ENCODE measurements at places on chromosomes 13 and 19.

- no peak for DNase-seq
Measured at GRCh38 chr19:45878043-45878794, 7.7 kb downstream of the IRF2BP1 start.

GRCh38 chr13:30798776-30799355, 63.5 kb downstream of the ALOX5AP start:
- DNase-seq, result no peak

- DNase-seq, result no peak
Measured at GRCh38 chr19:21680671-21681070, 86.7 kb downstream of the ZNF100 start.

- no peak for DNase-seq
Measured at GRCh38 chr13:44078806-44079376, 199.2 kb downstream of the LACC1 start.

GRCh38 chr19:56838909-56839651, 1.4 kb downstream of the PEG3 start:
- DNase-seq, result peak; percentile 99

DNA sequence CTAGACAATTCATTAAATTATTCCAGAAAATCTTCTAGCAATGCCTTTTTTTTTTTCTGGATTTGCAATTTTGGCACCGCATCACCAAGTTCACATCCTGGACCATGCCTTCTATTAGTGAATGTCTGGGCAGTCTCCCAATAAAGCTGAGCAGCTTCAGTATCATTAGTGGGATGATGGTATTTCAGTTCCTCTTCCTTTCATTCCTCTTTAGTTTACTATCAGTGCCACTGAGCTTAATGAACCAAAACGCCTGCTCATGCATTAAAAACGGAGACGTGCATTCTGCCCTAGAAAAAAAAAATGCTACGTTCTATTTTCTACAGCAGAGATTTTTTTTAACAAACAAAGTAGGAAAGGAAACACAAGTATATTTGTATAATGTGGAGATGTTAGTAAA, 343.0 kb downstream of the PCDH9 start:
- DNase-seq, result peak; percentile 22

GRCh38 chr19:10637894-10638293, 12.5 kb downstream of the SLC44A2 start:
- DNase-seq, result no peak

DNA sequence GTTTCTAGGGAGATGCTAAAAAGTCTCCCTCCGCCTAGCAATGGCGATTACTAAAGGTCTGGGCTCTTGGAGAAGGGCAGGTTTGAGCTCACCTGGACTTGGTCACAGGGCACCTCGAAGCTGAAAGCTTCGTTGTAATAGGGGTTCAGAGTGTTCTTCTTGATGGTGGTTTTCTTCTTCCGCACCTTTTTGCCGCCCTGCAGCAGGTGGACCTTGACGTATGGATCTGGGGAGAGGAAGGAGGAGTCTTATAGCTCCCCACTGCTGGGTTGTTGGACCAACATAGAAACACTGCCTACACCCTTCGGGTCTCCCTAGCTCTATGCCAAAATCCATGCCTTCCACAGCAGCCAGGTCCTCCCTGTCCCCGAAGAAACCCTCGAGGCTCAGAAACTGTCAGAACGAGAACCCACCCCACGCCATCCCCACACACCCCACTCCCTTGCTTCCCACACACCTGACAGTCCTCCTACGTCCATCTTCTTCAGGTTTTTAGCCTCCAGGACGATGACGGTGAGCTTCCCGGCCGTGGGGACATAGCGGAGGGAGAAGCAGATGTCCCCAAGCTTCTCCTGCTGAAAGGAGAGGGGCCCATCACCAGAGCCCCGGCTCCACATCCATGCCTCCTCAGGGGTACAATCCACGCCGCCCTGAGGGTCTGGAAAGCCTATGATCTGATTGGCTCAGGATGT, 5.5 kb downstream of the SYT5 start:
- DNase-seq, result no peak

GRCh38 chr19:17706750-17707181, 12.5 kb upstream of the MAP1S start:
- no peak for DNase-seq

DNA sequence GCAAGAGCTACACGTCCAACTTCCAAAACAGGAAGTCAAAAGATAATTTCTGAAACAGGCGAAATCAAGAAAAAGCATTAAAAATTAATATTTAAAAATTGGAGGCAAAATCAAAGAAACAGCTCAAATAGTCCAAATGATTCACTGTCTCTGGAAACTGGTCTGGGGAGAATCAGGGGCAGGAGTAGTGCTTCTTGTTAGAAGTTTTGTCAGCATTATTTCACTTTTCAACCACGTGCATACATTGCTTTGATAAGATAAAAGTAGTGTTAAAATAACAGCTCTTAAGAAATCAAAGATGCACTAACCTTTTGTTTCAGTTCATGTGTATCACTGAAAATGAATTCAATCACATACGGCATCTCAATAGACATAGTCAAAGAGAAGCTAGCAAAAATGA, 53.8 kb downstream of the PARP4 start:
- DNase-seq, result no peak

DNA sequence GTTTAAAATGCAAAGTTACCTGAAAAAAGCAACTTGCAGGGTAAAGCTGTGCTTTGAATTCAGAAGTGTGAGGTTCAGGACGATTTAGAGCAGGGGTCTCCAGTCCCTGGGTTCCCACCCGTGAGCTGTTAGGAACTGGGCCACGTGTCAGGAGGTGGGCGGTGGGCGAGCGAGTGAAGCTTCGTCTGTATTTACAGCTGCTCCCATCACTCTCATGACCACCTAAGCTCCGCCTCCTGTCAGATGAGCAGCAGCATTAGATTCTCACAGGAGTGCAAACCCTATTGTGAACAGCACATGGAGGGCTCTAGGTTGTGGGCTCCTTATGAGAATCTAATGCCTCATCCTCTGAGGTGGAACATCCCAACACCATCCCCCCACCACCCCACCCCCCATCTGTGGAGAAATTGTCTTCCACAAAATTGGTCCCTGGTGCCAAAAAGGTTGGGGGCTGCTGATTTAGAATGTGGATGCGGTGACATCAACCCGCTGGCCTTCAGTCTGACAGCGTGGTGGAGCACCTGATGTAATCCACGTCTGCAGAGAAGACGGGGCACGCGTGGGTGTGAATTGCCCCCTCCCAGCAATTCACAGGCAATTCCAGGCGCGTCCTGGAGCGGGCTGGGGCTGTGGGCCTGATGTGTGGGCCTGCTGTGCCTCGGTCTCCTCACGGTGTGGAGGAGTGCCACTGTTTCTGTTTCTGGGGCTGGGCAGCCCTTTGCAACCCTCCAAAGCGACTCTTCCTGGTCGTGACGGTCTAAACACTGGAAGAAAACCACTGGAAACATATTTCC, 214.0 kb upstream of the SOX1 start:
- DNase-seq, result no peak

GRCh38 chr19:48121909-48122371, 11.3 kb upstream of the PLA2G4C start:
- DNase-seq, result no peak

DNA sequence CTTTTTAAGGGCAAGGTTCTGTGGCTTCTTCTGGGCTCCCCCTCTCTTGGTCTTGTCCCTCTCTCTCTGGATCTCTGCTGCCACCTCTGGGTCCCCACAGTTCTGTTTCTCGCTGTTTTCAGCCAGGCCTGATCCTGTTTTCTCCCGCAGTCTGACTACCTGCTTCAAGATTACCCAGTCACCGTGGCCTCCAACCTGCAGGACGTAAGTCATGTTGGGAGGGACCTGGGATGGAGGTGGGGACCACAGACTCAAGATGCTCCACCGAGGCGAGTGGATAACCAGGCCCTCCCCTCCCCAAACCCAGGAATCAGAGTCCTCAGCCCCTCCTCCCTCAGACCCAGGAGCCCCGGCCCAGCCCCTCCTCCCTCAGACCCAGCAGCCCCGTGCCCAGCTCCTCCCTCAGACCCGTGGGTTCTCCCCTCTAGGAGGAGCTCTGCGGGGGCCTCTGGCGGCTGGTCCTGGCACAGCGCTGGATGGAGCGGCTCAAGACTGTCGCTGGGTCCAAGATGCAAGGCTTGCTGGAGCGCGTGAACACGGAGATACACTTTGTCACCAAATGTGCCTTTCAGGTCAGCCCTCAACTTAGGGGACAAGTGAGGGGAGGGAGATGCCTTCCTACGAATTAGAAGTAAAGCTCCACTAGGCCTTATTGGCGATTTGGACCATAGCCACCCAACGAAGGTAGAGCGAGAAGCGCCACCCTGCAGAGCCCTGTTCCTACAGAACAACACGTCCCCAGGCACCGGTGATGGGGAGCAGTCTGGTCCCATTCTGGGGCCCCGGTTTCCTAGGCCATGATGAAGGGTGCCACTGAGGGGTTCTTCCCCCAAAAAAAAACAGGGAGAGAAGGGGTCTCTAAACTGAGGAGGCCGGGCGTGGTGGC, 2.2 kb downstream of the FLT3LG start:
- no peak for DNase-seq

DNA sequence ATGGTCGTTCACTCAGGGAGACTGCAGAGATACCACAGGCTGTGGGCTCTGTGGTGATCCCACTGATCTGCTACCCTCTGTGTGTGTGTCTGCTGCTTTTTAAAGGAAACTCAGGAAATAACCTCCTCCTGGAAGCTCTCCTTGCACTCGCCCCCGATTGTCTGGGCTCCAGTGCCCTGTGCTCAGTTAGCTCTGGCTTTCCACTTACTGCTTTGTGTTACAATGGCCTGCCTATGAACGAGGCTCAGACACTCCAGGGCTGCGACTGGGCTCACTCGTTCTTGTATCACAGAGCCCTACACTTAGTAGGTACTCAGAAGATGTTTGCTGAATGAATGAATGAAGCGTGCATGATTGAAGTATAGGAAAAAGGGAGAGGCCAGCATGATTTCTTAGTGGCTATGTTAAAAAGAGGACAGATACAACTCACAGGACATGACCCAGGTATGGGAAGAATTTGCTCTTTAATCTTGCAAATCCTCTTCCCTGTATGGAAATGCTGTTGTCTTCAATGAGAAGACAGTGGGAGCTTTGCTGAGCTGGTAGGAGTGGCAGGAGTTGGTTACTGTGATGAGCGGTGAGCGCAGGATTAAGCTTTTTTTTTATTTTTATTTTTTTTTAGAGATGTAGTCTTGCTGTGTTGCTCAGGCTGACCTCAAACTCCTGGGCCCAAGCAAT, 26.4 kb downstream of the B3GLCT start:
- DNase-seq, result no peak

DNA sequence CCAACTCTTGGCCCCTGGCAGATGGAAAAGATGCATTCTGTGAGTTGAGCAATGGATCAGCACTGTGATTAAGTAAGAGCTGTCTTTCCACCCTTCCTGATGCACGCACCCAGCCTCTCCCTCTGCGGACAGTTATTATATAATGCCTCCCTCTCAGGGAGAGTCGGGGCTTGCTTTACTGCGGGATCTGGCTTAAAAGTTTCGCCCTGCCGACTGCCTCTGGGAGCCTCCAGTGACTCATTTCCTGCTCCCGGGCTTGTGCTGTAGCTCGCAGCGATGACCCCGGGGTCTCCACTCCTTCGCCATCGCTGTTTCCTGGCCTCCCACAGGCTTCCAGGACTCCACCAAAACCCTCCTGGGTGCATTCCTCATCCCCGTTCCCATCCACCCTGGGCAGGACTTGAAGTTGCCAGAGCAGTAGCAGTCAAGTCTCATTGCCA, 107.4 kb upstream of the SLC7A1 start:
- DNase-seq, result no peak

- no peak for DNase-seq
Measured at GRCh38 chr13:82323101-82323500, 1559.2 kb downstream of the SLITRK1 start.

GRCh38 chr19:4380254-4380727, 20.1 kb downstream of the SH3GL1 start:
- DNase-seq, result no peak

- DNase-seq, result peak; percentile 45
Measured at GRCh38 chr19:18417250-18418028, 1.8 kb upstream of the SSBP4 start.

DNA sequence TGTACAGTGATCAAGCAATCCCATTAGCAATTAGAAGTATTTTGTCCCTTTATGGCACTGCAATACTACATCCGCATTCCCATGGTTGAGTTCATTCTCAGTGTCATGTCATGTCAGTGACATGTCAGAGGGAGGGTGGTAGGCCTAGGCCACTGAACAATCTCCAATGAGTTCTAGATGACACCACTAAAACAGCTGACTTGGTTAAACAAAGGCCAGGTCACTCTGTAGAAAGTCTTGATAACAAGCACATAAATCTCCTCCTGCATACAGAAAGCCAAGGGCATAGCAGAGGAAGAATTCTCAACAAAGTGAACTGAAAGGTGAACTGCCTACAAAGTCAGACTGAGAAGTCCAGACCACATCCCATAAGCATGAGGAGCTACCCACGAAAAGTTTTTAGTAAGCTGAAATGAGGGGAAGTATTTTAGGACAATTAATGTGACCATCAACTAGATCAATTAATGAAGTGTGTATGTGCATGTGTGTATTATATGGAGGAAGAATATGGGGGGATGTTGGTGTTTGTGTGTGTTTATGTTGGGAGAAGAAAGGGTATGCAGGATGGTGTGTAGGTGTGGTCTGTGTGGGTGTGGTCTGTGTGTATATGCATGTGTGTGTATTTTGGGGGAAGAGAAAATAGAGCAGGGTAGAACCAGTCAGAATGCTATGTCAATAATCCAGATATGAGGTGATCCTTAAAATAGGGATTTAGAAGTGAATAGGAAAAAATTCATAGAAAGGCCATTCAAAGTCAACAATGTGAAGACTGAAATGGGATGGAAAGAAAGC, 67.7 kb downstream of the TBC1D4 start:
- DNase-seq, result no peak

GRCh38 chr19:33411621-33412180, 38.2 kb downstream of the CEBPG start:
- no peak for DNase-seq

All from caudate nucleus (tissue), 63 donors.